ENCODE measurements at places on chromosomes 4 and X. TPM values are rescaled to one million over a fixed set of nuclear protein-coding genes. Genes with fewer than 3 reads are reported as not detected.

DNA sequence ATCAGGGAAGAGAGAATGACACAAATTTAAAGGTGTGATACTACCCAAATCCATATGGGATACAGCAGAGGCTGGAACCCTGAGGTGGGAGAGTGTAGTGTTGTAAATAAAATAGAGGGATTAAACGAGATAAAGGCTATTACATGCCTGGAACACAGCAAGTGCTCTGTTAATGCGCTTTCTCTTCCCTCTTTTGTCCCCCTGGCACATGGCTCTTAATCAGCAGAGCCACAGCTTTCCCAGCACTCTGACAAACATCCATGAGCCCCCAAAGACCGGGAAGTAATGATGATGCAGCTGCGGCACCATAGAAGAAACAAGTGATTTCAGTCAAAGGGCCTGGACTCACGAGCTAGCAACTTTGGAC lies 85.9 kb downstream of the RASL11B start:
- no peaks in the 10 kb centered on the region for H3K36me3 ChIP-seq
- DNase-seq = no peak
- no peak overlapping the region for H3K27ac ChIP-seq
- H3K27me3 ChIP-seq = no peaks in the 10 kb centered on the region
- H3K4me3 ChIP-seq = no peak overlapping the region
- no peaks in the 10 kb centered on the region for H3K4me1 ChIP-seq

DNA sequence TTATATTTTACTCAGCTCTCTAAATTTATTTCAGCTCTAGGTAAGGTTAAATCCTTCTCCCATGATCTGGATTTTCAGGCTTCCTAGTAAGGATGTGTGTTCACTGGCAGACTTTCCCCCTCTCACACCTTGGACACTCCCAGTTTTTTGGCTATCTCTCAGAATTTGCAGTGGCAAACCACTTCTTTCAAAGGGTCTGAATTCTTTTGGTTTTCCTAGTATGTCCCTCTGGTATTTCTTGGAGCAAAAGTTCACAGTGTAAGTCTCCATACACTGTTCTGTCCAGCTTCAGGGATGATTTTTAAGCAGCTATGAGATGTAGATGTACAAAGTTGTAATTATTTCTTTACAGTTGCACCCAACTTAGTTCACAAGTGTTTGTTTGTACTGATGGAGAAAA lies 653.8 kb upstream of the GALNT7 start:
- H3K36me3 ChIP-seq = no peaks in the 10 kb centered on the region
- no peaks in the 10 kb centered on the region for H3K4me1 ChIP-seq
- H3K27ac ChIP-seq = no peak overlapping the region
- DNase-seq = no peak

- DNase-seq = no peak
- H3K4me1 ChIP-seq = no peaks in the 10 kb centered on the region
- H3K4me3 ChIP-seq = no peak overlapping the region
- no peaks in the 10 kb centered on the region for H3K27me3 ChIP-seq
- no peaks in the 10 kb centered on the region for H3K36me3 ChIP-seq
Measured at GRCh38 chr4:75254745-75255144, 259.5 kb downstream of the RCHY1 start.

- H3K27ac ChIP-seq = no peak overlapping the region
- H3K4me1 ChIP-seq = no peaks in the 10 kb centered on the region
- no peak for DNase-seq
- no peaks in the 10 kb centered on the region for H3K27me3 ChIP-seq
- no peaks in the 10 kb centered on the region for H3K36me3 ChIP-seq
Measured at GRCh38 chrX:151227627-151228026, 51.2 kb downstream of the GPR50 start.

GRCh38 chr4:139845453-139846093 lies 180.0 kb downstream of the MGST2 start:
- no peaks in the 10 kb centered on the region for H3K36me3 ChIP-seq
- H3K4me3 ChIP-seq = no peak overlapping the region
- no peak for DNase-seq
- H3K27ac ChIP-seq = no peak overlapping the region

The AMER1 gene
- total RNA-seq = 2.2 TPM
